CD4-positive, alpha-beta T cell treated with Interleukin-17A for 1 hour (primary cell): ENCODE measurements at places on chromosomes 2 and 18.

DNA sequence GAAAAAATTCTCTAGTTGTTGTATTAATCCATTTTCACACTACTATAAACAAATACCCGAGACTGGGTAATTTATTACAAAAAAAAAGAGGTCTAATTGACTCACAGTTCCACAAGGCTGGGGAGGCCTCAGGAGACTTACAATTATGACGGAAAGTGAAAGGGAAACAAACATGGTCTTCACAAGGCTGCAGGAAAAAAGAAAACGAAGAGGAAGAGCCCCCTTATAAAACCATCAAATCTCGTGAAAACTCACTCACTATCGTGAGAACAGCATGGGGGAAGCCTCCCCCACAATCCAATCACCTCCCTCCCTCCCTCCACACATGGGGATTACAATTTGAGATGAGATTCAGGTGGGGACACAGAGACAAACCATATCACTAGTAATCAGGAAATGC, 61.7 kb upstream of the SPTBN1 start:
- DNase-seq: peak; percentile 42

DNA sequence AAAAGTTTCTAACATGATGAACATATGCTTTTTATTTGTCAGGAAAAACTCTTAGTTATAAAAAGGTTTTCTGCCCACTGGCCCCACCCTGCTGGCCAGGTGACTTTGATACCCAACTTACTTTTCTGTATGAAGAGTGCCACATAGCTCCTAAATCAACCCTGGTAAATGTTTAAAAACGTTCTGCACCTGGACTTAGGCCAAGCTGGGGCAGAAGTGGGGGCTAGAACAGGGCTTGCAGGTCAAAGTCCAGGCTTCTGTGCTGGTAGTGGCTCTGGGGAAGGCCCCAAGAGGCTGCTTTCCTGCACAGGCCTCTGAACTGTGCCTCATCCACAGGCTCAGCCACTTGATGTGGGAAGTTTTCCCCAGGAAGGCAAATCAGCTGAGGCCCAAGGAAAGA, 171.7 kb downstream of the ANKRD30B start:
- no peak for DNase-seq

- peak; percentile 76 for DNase-seq
Observed at GRCh38 chr2:69946351-69947324, 14.8 kb downstream of the ASPRV1 start.

DNA sequence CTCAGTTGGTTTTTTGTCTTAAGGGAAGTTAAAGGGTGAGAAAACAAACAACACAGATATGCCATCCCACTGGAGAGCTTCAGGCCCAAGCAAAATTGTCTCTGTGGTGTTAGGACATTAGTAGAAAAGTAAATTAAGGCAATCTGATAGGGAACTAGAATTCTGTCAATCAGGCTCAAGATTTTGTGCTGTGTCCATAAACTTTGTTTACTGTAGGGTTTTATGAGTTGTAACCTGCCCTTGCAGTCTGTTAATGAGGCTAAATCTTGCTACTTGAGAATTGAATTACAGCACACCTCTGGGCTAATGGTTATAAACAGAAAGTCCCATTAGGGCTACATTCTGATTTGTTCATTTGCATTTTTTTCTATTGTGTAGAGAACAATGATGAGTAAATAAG, 78.0 kb upstream of the OTX1 start:
- no peak for DNase-seq

- no peak for DNase-seq
Observed at GRCh38 chr2:237671466-237672138, 44.2 kb downstream of the LRRFIP1 start.

- DNase-seq: no peak
Observed at GRCh38 chr2:29322011-29322410, 206.8 kb downstream of the CLIP4 start.

DNA sequence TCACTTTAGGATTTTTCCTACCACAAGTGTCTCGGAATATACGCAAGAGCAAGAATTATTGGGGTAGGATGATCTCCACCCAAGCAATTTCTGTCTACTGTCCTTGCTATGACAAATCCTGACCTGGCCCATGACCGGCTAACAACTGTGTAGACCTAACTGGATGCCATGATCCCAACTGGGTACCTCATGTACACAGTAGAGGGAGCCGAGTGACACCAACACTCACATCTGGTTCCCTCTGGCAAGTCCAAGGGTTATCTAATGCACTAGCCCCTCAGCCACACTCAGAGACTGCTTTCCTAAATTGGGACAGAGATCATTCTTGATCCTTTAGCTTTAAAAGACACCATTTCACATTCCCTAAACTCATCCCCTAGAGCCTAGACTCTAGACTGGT, 60.7 kb upstream of the ZNF532 start:
- no peak for DNase-seq

DNA sequence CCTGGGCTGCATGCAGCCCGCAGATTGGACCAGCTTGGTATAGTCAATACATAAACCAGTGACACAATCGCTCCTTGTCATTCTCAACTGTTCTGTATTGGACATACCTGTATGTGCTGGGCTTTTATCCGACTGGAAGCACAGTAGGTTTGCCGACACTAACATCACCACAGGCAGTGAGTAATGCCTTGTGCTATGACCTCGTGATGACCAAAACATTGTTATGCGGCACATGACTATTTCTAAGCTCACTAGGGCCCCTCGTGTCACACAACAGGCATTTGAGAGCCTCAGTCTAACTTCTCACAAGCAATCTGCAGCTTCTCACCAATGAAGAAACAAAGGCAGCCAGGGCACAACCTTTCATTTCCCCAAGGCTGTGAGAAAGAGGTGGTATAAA, 320.8 kb downstream of the AFF3 start:
- DNase-seq: no peak

- no peak for DNase-seq
Observed at GRCh38 chr2:109385506-109385905, 228.3 kb downstream of the SEPTIN10 start.

- DNase-seq: no peak
Observed at GRCh38 chr18:27363872-27364271, 178.8 kb upstream of the CHST9 start.

GRCh38 chr2:65979446-65979845, 455.5 kb upstream of the MEIS1 start:
- DNase-seq: no peak

DNA sequence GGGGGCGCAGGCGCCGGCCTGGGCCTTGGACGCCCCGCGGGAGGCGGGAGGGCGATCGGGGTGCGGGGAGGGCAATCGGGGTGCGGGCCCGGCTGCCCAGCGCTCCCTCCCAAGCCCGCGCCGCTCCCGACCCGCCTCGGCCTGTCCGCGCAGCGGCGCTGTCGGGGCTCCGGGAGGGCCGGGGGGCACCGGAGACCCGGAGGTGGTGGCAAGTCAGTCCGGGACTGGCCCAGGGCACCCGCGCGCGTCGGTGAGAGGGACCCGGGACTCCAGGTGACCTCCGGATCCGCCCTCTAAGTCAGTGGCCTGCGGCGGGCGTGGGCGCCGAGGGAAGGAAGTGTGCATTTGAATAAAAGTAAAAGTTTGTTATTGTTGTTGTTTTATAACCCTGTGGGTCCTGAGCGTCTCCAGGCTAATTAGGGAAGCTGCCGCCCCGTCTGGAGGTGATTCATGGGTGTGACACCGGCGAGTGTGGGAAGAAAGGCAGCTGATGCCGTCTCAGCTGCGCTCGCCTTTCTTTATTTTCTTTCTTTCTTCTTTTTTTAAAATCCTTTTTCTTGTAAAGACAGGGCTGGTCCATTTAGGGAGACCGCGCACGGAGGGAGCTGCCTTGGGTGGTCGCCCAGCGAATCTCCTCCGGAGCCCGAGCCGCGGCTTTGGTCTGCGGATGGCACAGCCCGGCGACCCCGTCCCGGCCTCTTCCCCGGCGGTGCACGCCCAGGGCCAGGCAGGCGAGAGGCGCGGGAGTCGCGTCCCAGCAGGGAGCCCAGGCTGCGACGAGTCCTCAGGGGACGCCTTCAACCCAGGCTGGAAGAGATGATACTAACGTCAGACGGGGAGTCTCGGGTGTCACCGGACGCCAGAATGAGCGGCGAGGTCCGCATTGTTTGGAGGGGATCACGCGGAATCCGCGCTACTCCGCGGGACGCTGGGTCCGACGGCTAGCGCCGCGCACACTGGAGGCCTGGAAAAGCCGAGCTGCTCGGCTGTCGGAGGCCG, 627 bp upstream of the CRACDL start:
- DNase-seq: no peak

DNA sequence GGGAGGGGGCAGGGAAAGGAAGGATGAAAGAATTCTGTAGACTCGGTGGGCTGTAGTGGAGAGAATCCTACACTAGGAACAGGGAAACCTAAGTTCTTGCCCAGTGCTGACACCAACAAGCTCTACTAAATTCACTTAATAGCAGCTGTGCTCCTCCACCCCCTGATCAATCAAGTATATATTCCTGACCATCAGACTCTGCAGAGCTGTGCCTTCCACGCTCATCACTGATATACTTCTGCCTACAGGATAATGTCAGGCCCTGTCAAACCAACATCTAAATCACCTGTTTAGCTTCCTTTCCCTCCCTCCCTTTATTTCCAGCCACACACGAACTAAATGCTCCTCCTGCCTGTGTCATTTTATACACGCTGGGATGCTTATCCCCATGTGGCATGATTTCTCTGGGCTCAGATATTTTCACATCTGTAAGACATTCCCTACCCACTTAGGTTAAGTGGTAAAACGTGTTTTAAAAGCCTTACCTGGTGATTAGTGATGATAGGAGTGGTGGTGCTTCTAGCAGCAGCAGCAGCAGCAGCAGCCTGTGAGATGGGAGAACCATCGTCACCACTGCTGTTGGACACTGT, 301.9 kb downstream of the LRRTM1 start:
- no peak for DNase-seq

- no peak for DNase-seq
Observed at GRCh38 chr18:13868501-13869271, 44.7 kb downstream of the MC5R start.

DNA sequence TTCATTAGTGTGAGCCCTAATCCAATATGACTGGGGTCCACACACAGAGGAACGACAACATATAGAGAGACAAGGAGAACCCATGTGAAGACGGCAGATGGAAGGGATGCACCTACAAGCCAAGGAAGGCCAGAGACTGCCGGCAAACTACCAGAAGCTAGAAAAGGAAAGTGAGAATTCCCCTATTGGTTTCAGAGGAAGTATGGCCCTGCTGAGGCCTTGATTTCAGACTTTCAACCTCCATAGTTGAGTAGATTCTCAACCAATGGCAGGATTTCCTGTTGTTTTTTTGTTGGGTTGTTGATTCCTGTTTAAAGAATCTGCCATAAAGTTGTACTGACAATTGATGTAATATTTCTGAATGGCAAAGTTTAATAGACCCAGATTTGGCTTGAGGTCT, 241.5 kb downstream of the SATB2 start:
- DNase-seq: no peak

DNA sequence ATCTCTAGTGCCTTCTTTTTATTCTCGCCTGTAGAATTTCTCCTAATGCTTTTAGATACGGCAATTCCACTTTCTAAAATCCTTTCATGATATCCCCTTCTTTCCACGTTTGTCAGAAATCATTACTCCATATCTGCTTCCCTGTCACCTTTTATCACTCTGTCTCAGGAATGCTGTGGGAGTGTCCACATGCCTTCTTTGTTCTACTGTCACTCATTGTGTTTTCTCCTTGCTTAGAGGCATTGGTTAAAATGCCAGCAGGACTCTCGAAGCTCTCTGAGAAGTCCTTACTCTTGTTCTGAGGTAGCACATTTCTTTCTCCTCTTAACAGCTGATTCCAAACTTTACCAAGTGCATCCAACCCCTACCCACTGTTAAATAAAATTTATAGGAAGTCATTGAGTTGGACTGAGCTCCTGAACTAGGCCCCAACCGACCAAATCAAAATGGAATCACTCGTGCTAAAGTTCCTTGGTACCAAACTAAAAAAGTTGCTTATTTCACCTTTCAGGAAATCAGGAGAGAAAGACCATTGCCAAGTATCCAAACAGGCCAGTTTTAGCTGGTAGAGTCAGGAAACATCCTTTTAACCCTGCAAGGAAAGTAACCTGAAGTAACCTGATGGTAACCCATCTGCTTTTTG, 10.6 kb upstream of the GALNT5 start:
- no peak for DNase-seq

GRCh38 chr2:17257189-17257909, 260.9 kb downstream of the RAD51AP2 start:
- no peak for DNase-seq

DNA sequence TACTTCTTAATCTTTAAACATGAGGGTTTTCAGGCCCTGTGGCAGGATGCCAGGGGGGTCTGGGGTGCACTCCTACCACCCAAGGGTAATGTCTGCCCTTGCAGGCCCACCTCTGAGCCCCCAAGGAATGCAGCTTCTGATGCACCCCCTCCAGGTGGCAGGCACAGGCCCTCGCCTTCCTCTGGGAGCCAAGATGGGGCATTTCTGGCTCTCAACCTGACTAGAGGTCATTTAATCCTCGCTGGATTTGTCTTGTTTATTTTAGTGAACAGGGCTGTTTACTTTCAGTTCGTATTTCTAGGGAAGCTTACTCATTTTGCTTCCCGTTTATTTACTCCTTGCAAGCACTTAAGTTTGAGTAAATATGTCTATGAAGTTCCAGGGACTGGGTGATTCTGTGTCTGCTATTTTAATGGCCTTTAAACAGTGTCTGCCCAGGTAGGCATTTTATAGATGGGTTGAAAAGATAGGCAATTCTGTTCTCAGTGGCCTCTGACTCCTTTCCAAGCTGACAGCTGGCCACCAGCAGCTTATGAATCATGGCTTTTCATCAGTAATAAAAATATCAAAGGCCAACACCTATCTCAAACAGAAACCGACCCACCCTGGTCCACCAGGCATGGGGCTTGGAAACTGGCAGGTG, 11.1 kb upstream of the DNPEP start:
- no peak for DNase-seq

DNA sequence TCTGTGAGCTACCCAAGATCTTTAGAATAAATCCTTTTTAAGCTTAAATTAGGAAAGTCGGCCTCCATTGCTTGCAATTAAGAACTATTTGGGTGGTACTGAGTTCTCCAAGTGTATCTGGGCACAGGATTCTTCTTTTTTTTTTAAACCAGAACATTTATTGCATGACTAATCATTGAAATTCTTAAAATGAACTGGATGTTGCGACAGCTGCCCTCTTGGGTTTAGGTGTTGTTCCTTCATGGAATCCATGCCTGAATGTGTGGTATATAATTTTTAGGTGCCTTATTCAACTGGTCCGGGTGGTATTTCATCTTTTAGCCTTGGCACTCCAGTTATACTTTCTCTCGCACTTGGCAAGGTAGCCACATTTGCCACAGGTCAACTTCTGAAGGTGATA, 14.5 kb upstream of the KCNK3 start:
- no peak for DNase-seq

- no peak for DNase-seq
Observed at GRCh38 chr18:55296115-55296514, 291.9 kb downstream of the TCF4 start.

GRCh38 chr2:62216616-62217015, 20.7 kb downstream of the B3GNT2 start:
- DNase-seq: no peak

- no peak for DNase-seq
Observed at GRCh38 chr2:218271487-218271797, 1.1 kb downstream of the PNKD start.

- DNase-seq: no peak
Observed at GRCh38 chr2:13558368-13558767, 841.6 kb downstream of the TRIB2 start.

GRCh38 chr2:166803373-166804000, 84.8 kb upstream of the XIRP2 start:
- DNase-seq: no peak
